A549 (cell line): ENCODE measurements at places on chromosomes 12 and 14.

DNA sequence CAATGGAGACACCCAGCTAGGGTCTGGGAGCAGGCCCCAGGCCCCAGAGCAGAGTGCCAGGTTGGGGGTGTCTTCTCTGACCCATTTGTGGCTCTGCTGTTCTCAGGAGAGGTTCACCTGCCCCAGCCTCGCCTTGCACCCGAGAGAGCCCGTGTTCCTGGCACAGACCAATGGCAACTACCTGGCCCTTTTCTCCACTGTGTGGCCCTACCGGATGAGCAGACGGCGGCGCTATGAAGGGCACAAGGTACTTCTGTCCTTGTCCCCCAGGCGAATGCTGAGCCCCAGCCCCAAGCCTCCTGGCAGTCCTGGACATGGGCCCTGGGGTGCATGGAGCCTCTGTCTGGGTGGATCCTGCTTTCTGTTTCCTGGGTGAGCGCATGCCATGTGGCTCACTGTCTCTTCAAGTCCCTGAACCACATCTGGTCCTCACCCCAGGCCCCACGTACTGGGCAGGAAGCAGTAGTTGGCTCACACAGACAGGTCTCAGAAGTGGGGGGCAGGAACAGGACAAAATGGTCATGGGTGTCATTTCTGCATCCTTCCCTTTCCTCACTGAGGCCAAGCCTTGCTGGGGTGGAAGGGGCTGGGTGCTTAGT, 58.2 kb downstream of the BEGAIN start:
- DNase-seq: no peak

DNA sequence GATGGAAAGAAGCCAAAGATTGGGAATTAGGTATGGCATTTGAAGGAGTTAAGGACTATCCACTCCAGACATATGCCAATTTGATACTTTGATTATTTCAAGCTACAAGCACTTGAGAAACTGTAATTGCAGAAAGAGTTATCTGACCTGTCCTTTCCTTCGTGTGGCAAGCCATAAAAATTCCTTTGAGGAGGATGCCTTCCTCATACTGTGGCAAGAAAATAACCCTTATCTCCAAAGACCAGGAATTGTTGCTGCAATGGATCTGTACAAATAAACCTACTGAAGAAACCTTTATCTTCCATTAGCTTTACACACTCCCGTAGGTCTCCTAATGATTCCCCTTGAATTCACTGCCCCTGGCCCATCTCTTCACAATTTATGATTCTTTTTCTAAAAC, 165.1 kb upstream of the AMIGO2 start:
- no peak for DNase-seq

DNA sequence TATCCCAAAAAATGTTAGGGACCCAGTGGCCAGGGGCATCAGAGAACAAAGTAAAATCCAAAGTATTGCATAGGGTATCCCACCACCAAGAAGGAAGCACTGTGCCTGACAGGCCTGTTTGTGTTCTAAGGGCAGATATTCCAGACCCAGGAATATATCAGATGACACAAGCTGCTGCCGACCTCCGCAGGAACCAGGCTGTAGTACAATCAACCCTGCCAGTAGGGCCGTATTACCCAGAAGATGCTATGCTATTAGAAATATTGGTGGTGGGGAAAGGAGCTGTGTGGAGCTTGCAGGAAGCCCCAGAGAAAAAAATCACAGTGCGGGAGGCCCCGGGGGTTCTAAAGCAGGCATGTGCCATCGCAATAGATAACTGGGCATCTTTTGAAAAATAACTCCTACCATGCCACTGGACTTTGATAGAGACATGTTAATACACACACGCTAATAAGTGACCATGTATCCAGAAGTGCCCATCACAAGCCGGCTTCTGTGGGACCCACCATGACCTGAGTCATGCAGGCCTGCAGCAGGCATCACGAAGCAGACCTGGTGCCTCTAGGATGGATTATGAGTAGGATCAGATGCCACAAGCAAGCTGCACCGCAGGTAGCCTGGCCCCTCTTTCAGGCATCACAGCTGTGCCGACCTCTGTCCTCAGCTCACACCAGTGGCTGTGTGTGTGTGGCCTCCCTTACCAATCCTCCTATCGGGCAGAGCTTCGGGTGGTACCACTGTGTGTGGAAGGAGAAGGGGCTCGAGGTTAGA, 242.7 kb downstream of the BCL11B start:
- DNase-seq: no peak

GRCh38 chr12:40820794-40821484, 128.7 kb downstream of the CNTN1 start:
- no peak for DNase-seq

DNA sequence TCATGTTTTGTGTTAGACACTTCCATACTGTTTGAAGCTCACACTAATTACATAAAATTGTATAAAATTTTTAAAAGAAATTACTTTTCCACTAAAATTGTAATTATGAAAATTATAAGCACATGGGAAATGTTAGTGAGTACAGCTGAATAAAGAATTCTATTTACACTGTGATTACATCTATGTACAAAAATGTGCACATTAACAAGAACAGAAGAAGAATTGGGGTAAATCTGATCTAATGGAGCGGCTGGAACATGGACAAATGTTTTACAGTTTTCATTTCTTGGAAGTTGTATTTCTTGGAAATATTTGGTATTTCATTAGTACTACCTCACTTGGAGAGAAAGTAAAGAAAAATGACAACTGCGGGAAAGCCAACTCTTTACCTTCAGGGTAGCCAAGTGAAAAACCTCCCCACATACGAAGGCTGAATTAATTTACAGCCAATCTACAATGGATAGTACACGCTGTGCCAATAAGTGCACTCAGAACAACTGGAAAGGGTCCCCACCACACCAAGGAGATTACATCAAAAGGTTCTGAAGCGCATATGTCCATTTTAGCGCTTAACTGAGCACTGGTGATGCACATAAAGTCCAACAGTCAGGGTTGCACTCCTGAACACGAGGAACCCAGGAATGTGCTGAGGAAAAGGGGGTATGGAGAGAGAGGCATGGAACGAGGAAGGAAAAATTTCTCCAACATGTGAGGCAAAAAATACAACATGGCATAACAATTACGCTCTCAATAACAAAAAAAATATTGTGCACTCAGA, 17.5 kb downstream of the MED13L start:
- no peak for DNase-seq

DNA sequence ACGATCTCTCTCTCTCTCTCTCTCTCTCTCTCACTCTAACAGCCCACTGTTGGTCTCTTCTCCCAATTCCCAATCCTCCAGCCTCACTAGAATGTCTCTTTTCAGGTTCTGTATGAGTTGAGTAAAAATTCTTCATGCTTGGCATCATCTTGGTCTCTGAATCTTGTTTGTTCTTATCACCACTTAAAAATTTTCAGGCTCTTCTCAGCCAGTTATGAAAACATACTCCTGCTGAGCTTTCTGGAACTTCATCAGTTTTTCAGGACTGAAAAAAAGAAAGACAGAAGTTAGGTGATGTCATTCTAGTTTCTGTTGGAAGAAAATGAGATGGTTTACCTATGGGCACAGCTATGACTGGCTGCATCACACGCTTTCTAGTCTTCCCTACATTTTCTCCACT, 11.5 kb upstream of the IL22 start:
- DNase-seq: no peak

- DNase-seq: no peak
Measured at GRCh38 chr14:85911044-85911443, 381.1 kb downstream of the FLRT2 start.

DNA sequence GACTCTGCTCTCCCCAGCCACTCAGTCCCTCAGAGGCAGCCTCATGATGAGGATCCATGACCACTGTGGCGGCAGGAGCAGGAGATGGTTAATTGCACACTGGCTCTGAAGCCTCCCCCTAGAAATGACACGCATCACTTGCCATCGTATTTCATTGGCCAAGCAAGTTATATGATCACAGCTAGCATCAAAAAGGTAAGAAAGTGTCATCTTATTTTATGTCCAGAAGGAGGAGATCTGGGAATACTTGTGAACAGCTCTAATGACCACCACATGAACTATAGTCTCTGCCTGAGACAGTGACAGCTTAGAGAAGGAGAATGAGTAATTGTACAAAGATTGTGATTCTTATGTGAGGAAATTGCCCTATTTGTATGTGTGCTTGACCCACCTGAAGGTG, 363.4 kb downstream of the NUAK1 start:
- DNase-seq: no peak
